ENCODE measurements at places on chromosomes 13 and 19.

DNA sequence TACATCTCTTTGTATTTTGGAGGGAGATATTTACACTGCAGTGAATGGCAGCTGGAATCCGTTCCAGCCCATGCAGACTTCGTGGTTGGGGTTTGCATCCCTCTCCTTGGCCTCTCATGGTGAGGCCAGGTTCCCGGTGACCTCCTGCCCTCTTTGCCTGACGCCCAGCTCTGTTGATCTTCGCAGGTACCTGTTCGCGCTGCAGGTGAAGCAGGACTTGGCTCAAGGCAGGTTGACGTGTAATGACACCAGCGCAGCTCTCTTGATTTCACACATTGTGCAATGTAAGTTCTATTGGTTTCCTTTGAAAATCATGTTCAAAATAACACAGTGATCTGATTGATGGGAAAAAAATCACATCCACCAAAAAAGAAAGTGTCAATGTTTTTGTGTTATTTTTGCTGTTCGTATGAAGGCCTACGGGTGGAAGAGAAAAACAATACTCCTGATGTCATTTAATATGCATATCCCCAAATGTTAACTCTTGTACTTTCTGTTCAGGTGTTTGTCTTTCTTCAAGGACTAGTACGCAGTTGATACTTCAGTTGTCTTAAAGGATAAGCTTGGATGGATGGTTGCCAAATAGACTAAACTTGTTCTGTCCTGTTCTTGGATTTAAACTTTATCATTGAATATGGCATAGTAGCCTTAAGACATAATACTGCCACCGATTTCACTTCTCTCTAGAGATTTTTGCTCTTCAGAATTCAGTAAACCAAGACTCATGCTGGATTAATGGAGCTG lies 199.1 kb downstream of the STK24 start:
- no peak for DNase-seq

GRCh38 chr13:113418722-113419049 lies 34.6 kb downstream of the ADPRHL1 start:
- no peak for DNase-seq

DNA sequence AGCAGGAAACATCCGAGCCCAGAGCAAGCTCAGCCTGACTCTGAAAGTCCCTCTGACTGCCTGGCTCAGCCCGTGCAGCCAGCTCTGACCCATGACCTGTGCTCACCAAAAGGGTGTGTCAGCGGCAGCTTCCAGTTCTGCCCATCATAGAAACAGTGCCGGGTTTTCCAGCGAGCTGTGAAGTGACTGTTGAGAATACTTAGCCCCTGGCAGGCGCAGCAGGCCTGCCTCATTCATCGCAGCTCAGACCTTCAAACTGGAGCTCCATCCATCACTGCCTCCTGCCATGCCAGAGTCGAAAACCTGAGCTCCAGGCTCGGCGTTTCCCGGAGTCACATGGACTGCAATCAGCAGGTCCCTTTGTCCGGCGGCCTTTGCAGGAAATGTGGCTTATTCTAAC lies 16.3 kb upstream of the GSX1 start:
- no peak for DNase-seq

DNA sequence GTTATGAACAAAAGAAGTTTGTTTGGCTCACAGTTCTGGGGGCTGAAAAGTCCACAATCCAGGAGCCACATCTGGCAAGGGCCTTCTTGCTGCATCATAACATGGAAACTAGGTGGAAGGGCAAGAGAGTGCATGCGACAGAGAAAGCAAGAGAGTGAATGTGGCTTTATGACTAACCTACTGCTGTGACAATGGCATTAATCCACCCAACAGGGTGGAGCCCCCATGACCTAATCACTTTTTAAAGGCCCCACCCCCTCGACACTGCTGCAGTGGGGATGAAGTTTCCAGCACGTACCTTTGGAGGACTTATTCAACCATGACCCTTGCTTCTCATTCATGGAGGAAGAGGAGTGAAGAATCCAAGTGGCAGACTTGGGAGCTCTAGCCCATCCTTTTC lies 30.0 kb upstream of the RFXAP start:
- DNase-seq: no peak

GRCh38 chr13:59531571-59532091 lies 632.1 kb downstream of the DIAPH3 start:
- DNase-seq: no peak

DNA sequence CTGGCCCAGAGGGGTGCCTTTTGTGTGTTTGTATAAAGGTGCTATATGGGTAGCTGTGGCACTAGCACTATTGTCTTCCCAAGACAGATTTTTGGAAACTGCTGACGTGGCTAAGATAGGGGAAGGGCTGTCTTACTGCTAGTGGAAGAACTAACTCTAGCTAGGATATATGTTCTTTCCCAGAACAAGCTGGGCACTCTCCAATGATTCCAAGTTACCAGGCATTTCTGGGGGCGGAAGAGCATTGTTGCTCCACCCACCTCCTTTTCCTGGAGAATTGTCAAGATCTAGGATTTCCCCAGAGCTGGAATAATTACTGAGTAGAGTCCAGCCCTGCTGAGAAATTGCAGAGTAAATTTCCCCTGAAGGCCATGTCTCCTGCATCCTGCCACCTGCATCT lies 408.3 kb downstream of the KLF5 start:
- no peak for DNase-seq

DNA sequence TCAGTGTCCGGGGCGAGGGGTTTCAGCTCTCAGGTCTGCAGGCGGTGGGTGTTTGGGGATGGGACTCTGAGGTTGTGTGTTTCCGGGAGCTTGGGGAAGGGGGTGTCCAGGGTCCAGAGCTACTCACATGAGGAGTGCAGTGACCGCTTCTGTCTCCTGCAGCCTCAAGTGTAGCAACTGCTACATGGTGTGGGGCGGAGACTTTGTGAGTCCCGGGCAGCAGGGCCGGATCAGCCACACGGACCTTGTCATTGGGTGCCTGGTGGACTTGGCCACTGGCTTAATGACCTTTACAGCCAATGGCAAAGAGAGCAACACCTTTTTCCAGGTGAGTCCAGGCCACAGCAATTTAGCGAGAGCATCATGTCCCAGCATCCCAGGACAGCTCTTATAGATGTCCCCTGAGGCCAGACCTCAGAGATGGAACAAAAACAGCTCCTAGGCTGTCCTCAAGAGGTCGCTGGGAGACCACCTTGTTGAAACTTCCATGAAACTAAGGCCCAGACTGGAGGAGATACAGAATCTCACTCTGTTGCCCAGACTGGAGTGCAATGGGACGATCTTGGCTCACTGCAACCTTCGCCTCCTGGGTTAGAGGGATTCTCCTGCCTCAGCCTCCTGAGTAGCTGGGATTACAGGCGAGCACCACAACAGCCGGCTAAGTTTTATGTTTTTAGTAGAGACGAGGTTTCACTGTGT lies 44.9 kb downstream of the RYR1 start:
- no peak for DNase-seq

GRCh38 chr19:4713384-4713951 lies 10.2 kb downstream of the DPP9 start:
- no peak for DNase-seq

DNA sequence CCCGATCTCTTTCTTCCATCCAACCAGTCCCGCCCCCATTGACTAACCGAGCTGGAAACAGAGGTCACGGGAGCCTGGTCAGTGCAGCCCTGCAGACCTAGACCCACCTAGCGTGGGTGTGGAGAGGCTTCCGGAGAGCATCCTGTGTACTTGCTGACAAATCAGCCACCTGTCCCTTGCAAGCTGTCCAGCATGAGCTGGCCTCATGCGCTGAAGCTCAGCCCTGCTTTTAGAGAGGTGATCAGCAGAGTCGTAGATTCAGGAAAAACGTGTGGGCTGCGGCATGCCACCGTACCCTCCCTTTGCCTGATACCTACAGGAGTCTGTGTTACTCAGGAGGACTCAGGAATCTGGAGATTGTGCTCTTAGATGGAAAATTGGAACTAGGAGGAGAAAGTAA lies 80.3 kb upstream of the UQCRFS1 start:
- no peak for DNase-seq

- DNase-seq: no peak
Measured at GRCh38 chr13:44363631-44364344, 9.8 kb upstream of the SERP2 start.

DNA sequence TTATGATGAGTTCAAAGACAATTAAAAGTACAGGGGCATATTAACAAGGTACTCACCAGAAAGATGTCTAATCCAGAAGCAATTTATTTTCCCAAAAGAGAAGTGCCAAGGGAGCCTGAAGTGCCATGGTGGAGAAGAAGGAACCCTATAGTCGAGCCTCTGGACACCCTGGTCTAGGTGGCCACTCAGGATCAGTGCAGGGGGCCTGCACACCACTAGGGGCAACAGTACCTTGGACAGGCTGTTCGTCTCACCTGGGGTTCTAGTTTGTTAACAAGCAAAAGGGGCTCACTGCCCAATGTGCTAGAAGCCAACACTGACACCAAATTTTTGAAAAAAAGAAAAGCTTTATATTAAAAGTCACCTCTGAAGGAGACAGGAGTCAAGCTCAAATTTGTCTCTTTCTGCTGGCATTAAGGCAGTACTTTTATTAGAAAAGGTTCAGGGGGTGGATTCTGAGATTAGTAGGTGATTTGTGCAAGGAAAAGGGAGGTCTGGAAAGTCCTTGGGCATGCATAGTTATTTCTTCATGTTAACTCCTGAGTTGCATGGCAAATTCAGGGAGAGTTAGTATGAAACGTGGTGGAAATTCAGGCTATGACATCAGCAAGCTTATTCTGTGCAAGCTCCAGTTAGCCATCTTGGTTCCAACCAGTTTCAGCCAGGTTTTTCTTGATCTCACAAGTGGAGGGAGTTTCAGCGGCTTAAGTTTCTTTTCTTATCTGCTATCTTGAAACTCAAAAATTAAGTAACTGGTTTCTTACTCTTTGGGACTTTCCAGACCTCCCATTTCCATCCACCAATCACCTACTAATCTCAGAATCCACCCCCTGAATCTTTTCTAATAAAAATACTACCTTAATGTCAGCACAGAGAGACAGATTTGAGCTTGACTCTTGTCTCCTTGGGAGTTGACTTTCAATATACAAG lies 884 bp upstream of the CBY2 start:
- DNase-seq: no peak

- DNase-seq: no peak
Measured at GRCh38 chr13:97298816-97299215, 76.7 kb downstream of the MBNL2 start.

DNA sequence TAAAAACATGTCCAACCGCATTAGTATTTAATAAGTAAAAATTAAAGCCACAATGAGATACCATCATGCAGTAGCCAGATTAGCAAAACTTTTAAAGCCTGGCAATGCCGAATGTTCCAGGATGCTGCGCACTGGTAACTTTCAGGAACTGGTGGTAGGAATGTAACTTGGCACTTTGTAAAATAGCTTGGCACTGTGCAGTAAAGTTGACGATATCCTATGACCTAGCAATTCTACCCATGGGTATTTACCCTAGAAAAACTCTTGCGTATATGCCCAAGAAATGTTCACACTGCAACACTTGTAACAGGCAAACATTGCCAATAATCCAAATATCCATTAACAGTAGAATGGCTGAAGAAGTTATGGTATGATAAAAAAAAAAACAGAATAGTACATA lies 97.7 kb downstream of the SPACA7 start:
- no peak for DNase-seq

- no peak for DNase-seq
Measured at GRCh38 chr19:49878744-49879070, 1.2 kb downstream of the TBC1D17 start.

DNA sequence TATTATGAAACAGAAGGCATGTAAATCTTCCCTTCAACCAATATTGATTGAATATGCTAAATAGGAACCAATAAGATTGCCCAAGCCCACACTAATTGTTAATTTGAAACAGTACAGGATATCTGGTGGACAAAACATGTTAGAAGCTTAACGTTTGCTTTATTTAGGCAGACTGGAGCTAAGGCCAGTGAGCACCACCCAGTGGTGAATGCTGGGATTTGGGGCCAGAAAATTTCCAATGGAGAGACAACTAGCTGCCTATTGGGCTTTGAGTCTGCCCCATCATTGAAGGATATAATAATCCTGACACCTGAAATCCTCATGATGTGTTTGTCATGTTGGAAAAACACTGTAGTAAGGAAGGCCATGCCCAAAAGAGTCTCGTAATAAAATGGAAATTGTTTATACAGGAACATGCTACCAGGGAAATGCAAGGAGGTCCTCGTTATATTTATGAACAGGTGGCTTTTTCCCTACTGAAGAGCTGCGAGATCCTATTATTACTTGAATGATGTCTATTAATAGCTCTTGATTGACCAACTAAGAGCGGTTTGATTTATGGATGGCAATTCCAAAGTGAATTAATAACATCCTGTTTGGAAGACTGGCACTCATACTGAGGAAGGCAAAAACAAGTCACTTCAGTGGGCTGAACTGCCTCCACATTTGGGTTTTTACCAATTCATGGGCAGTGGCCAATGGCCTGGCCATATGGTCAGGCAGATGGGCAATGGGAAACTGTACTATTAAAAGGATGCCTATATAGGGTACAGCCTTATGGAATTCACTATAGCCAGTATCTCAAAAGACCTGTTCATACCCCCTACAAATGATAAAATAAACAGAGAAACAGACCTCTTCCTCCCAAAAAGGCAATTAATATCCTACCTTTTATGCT lies 8.7 kb downstream of the SIGLECL1 start:
- peak; percentile 10 for DNase-seq

DNA sequence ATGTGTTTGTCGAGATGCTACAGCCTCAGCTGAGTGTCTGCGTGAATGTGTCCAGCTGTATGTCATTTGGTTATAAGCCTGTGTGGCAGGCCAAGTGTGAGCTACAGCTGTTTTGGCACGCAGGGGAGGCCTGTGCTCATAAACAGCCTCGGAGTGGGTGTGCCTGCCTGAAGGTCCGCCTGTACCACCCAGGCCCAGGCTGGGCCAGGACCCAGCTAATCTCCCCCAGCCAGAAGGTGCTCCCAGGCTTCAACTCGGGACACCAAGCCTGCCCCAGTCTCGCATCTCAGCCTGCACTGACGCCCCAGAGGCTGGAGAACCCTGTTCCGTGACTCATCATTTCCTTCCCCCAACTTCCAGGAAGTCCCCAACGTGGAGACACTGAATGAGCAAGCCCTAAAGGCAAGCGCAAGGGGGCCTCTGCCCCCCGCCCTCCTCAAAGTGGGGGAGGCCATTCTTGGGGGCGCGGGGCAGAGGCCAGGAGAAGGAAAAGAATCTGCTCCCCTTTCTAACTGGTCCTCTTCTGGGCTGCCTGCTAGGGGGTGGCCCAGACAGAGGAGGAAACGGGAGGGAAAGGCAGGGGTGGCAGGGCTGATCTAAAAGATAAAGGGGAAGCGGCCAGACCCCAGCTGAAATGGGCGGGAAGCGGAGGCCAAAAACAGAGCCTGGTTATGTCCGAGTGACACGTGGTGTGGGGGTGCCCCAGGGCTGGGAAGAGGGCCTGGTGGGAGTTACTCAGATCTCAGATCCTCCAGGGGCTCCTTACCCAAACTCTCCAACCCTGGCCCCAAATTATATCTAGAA lies 2.0 kb downstream of the SLC1A5 start:
- DNase-seq: peak; percentile 77

All from stimulated activated CD8-positive, alpha-beta memory T cell treated with anti-CD3 and anti-CD28 coated beads, Interleukin-7, amount 100 ng/mL, for 1 hour (primary cell).